ENCODE measurements at places on chromosomes 12 and 14.

GRCh38 chr12:109120557-109120956, 4.2 kb downstream of the ACACB start:
- no peak for DNase-seq

DNA sequence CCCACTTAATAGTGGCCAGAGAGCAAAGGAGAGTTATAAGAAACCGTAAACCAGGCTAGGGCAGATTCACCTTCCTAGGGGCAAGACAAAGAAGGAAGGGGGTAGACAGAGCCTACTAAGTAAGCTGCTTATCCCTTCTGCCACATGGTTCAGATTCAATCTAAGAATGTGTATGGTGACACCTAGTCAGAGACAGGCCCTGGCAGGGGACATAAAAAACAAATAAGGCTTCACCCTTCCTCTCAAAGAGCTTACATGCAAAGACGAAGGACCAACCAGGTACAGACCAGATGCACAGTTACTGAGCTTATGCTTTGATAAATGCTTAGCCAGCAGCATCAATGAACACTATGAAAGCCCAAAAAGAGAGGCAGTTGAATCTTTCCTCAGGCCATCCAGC, 4.4 kb downstream of the CYP27B1 start:
- no peak for DNase-seq

DNA sequence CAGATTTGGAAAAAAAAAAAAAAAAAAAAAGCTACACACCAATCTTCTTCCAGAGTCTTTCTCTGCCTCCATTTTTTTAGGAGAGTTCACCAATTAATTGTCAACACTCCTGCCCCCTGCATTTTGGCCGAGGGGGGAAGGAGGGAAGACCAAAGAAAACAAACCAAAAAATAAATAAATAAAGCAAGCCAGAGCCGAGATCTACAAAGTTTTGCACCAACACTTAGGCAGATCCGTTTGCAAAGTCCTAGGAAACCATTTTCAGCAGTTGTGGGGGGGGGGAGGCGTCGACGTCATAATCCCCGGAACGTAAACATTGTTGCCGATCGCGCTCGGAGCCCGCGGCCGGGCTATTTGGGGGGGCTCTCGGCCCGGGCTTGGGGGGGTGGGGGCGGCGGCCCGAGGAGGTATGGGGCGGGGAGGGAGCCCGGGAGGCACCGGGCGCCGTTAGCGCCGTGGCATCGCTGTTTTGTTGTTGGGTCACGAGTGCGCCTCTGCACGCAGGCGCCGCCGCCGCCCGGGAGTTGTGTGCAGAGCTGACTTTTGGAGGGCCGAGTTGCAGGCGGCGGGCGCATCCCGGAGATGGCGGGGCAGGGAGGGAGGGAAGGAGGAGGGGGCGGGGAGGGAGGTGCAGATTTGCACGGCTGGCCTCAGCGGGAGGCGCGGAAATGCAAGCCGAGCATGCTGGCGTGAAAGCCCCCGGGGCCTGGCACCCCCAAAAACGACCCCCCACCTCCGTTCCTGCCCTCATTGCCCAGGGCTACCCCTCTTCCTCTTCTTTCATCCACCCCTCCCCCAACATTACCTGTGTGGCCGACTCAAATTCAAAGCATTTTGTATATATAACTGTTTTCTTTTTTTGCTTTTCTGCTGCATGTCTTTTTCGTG, 598 bp downstream of the KDM2B start:
- DNase-seq: peak; percentile 76

GRCh38 chr14:71471634-71472355, 460.4 kb upstream of the RGS6 start:
- no peak for DNase-seq
